ENCODE measurements at places on chromosomes 5 and 9.

GRCh38 chr9:78029551-78030295 is 1.9 kb downstream of the GNAQ start:
- peak; percentile 65 for DNase-seq

DNA sequence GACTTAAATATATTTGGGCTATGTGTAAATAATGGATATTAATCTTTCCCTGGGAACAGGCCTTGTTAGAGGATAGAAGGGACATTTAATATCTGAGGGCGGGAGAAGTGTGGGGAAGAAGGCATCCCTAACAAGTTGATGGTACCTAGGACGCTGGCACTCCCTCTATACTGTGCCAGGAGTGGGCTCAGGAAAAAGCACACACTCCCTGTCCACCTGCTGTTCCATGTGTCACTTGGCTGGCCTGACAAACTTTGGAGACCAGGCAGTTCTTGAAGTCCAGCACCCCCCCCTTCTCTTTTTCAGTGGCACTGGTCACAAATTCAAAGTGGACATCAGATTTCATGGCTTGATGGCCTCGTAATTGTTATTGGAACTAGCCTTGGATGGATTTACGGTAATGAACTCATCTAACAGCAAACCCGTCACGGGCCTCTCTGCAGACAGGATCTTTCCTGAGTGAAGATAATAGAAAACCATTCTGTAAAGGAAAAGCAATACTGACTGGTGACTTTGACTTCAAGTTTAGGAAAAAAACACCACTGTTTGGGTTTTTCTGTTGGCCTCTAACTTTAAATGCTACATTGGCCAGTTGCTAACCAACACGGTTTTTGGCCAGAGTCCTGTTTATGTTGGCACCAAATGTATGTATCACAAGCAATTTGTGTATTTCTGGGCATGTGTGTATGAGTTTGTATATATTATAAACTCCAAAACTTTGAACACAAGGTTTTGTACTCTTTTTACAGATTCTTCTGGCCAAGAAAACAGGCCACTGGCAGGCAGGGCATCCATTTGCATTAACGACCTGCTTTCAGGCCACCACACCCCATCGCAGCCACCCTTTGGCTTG is 552.6 kb downstream of the CCDC171 start:
- DNase-seq = no peak

- DNase-seq = no peak
Observed at GRCh38 chr9:113568081-113568435, 104.5 kb downstream of the RGS3 start.

GRCh38 chr9:76741524-76741923 is 22.7 kb upstream of the PCA3 start:
- DNase-seq = no peak

GRCh38 chr5:95181644-95182043 is 103.2 kb downstream of the MCTP1 start:
- DNase-seq = peak; percentile 83

DNA sequence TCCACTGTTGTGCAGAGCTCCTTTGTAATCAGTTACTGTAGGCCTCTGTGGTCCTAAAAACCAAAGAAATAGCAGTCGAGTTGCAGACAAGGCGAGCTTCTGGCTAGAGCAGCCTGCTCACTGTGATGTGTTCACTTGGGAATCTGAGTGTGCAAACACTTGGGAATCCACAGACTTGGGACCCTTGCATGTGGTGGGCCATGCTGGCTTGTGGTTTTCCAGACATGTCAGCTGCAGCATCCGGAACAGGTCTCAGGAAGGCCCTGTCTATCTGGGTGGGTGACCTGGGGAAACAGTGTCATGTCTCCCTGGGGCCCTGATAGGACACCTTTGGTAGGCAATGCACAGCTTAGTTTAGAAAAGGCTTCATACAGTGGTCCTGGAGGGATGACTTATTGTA is 66.4 kb downstream of the WWC1 start:
- DNase-seq = no peak

GRCh38 chr9:19922476-19923118 is 133.8 kb upstream of the SLC24A2 start:
- peak; percentile 1 for DNase-seq

GRCh38 chr5:57028161-57028560 is 76.2 kb upstream of the MIER3 start:
- DNase-seq = no peak

DNA sequence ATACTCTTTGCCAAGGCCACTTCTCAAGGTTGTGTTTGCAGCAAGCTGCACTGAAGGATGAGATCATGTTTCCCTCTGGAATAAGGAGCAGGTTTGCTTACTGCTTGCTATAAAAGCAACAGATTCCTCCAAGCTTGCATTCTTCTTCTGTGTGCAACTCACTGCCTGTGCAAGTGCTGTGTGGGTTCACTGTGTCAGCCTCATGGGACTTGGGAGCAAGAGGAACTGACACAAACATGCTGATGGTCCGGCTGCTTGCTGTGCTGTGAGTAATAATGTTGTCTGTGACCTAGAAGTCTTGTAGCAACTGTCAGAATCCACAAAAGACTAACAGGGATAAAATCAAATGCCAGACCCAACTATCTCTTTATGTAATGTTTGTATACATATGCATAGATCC is 33.6 kb upstream of the SHC3 start:
- peak; percentile 6 for DNase-seq

DNA sequence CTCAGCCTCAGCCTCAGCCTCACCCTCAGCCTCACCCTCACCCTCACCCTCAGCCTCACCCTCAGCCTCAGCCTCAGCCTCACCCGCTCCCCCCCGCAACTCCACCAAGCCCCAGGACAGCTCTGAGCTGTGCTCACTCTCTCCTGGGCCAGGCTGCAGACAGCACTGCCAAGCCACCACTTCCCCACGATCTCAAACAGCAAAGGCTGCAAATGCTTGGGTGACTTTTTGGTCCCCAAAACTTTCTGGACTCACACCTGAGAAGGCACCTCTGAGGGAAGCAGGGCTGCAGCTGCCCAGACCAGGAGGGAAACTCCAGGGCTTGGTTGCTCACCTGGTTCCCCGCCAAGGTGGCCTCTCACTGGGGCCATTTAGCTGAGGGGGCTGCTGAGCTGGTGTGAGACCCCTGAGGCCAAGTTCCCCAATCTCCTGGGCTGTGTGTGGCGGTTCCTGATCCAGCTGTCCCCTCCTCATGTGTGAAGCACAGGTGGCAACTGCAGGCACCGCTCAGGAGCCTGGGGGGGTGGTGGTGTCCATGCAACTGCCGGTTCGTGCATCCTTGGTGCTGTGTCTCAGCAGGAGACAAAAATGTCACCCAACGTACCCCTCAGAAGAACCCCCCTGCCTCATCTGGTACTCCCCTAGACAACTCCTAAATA is 17.8 kb downstream of the MRPL36 start:
- DNase-seq = no peak

DNA sequence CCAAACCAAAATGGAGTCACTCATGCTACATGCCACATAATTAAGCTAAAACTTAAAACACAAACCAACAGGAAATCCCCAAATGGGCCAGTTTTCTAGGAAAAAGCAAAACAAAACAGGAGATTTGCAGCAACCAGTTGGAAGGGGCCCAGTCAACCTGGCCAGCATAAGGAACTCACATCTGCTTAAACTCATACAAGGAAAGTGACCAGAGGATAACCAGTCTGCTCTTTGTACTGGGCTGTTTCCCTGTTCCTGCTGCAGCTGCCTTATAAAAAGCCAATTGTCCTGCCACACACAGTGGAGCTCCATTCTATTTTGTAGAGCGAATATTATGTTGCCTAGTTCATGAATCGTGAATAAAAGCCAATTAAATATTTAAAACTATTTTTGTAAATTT is 29.5 kb upstream of the PTPDC1 start:
- DNase-seq = no peak

DNA sequence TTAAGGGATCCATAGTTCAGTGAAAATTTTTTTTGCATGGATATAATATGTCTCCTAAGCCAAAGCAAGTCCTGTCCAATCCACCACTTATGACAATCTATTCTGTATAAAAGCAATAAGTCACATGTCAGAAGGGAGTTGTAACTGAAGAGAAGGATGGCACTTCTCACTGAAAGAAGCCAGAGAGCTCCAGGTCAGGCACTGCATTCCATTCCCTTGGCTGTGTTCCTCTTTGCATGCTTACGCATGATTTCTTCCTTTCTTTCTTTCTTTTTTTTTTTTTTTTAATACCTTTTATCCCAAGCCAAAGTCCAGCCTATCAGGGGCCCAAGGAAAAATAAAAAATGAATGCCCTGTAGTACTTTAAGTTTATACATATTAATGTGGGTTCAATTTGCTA is 39.8 kb downstream of the MAMDC2 start:
- no peak for DNase-seq

DNA sequence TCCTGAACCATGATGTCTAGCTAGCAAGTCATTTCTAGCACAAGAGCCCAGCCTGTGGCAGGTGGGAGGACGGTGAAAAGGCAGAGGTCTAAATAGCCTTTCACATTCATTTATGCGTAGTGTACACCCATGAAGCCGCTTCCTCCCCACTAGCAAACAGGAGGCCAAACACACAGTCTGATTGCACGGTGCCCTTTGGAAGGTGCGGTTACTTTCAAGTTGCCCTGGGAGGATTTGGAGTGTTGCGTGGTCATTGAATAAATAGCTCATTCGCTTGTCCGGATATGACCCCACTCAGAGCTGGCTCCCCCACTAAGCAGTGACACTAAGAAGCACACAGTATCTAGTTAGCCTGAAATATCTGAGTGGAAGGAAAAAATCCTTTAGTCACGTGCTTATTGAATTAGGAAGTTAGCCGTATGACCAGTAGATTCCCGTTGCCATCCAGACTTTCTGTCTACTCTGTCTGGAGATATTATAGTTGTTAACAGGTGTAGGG is 664 bp upstream of the ARSB start:
- DNase-seq = peak; percentile 41

GRCh38 chr5:168580227-168580508 is 1.0 kb upstream of the PANK3 start:
- no peak for DNase-seq

GRCh38 chr9:129586685-129587084 is 34.2 kb downstream of the C9orf50 start:
- no peak for DNase-seq

DNA sequence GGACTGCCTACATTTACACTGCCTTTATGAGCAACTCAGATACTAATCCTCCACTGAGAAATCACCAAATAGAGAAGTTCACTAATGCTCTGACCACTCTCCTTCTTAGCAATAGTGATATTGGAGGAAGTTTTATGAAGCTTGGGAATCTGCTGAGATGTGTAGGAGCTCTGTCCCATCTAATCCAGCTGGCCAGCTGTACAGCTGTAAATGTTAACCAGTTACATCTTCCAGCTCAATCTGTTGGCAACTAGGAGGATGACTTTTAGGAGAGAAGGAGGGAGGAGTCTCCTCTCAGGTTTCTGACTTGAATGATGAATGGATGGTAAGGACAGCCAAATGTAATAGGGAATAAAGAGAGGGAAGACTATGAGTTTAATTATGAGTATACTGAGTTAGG is 36.3 kb upstream of the LRRC19 start:
- DNase-seq = no peak

DNA sequence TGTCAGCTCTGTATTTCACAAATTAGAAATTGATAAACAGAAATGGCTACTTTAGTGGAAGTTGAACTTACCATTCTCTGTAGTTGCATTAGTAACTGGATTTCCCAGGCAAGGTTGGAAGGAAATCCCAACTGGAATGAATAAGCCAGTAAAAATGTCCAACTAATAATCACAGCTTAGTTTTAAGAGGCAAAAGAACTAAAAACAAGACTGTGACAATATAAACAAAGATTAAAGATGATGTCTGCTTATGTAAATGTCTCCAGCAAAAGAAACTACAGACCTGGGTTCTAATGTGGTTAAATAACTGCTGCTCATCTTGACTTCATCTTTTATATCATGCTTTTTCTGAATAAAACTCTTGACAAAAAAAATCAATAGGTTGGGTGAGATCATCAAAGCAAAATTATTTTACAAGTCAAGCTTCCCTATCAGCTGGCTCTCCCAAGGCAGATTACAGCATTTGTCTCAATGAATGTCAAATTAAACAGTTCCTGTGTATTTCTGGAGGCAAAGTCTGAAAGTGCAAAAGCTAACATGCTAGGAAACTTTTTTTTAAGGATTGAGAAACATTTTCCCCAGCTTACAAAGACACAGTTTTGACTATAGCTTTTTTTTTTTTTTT is 62.3 kb upstream of the HMHB1 start:
- DNase-seq = no peak

GRCh38 chr5:142145106-142145900 is 36.7 kb downstream of the NDFIP1 start:
- peak; percentile 64 for DNase-seq

DNA sequence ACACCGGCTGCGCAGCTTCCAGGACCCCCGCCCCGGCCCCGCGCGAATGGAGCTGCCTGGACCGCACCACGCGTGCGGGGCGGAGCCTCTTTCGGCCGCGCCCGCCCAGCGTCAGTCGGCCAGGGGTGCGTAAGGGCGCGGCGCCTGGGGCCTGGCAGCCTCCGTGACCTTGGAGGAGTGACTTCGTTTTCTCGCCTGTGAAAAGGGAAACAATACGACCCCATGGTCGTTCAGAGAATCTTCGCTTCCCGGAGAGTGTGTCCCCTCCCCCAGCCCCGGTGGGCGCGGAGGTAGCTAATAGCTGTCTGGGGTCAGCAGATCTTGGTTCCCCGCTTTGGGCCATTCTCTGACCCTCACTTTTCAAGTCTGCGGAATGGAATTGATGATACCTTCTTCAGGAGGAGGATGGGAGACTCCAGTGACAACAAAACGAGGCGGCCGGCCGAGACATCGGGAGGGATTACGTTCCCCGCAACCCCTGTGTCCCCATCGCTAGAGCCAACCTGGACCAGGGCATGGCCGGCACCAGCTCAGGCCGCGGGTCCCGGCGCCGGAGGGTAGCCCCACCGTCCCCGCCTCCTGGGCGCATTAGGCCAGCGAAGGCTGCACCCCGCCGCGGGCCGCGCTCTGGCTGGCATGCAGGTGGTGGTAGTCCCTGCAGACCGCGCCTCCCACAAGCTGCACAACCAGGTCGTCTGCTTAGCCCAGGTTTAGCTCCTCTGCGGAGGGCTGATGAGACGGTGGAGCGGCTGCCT is 5.5 kb upstream of the CDHR2 start:
- peak; percentile 56 for DNase-seq

- DNase-seq = peak; percentile 77
Observed at GRCh38 chr9:126861707-126862103, 1.3 kb downstream of the ZBTB34 start.

GRCh38 chr5:62198421-62198820 is 107.6 kb upstream of the KIF2A start:
- DNase-seq = no peak

DNA sequence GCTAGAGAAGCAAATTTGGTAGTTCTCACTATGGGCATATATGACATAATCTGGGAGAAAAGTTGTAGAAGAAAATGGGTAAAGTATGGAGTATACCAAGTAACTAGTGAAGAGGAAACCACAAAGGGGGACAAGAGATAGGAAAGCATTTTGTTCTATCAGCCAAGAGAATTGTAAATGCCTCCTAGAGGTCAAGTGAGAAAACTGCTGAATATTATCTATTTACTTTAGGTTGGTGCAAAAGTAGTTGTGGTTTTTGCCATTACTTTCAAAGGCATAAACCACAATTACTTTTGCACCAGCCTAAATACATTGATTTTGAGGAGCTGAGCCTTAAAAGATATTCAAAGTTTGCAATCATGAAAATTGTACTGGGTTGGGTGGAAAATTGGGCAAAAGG is 126.7 kb upstream of the GRHPR start:
- peak; percentile 36 for DNase-seq

- no peak for DNase-seq
Observed at GRCh38 chr5:135027266-135027696, 6.7 kb downstream of the PITX1 start.

- no peak for DNase-seq
Observed at GRCh38 chr9:76027861-76028260, 137.4 kb downstream of the PCSK5 start.
